GM23248 (cell line): ENCODE measurements at places on chromosomes 5 and 9. TPM values are rescaled to one million over a fixed set of nuclear protein-coding genes. Genes with fewer than 3 reads are reported as not detected.

GRCh38 chr5:32642276-32643002, 57.1 kb downstream of the SUB1 start:
- H3K4me3 ChIP-seq, result peak overlapping the region; percentile 14; the same call in 1 of the 2 replicates
- peak; percentile 42 for DNase-seq
- H3K36me3 ChIP-seq, result no peaks in the 10 kb centered on the region
- peaks cover 15% of the 10 kb centered on the region for H3K4me1 ChIP-seq
- H3K27ac ChIP-seq, result no peak overlapping the region

Gene FGFR4
- not detected in 2 replicates for total RNA-seq

DNA sequence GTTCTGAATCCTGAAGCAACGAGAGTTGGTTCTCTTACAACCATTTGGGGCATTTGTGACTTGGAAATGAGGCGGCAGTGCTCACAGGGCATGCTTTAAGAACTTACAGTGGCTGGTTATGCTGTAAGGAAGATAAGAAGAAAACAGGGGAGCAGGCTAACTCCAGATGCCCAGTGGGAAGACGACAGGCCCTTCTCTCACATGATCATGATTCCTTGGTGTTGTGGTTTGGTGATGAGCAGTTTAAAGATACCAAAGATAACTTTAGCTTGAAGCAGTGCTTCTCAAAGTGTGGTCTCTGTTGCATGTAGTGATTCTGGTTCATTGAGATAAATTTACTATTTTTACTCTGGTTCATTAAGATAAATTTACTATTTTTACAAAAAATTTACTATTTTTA, 2.6 kb upstream of the HABP4 start:
- H3K4me3 ChIP-seq, result no peak overlapping the region
- H3K36me3 ChIP-seq, result no peaks in the 10 kb centered on the region
- H3K27me3 ChIP-seq, result no peaks in the 10 kb centered on the region

GRCh38 chr5:109406719-109407118, 3.1 kb downstream of the PJA2 start:
- no peaks in the 10 kb centered on the region for H3K27me3 ChIP-seq
- peak overlapping the region; percentile 99 for H3K27ac ChIP-seq
- H3K4me3 ChIP-seq, result peak overlapping the region; percentile 100
- peaks cover 33% of the 10 kb centered on the region for H3K4me1 ChIP-seq

GRCh38 chr9:88535226-88536022, 446 bp downstream of the NXNL2 start:
- H3K4me1 ChIP-seq, result peaks cover 4% of the 10 kb centered on the region
- no peak overlapping the region for H3K27ac ChIP-seq
- DNase-seq, result no peak
- no peaks in the 10 kb centered on the region for H3K27me3 ChIP-seq
- H3K36me3 ChIP-seq, result no peaks in the 10 kb centered on the region

Gene CACFD1
- 7.0 and 8.5 TPM in 2 replicates for total RNA-seq

- H3K4me1 ChIP-seq, result no peaks in the 10 kb centered on the region
- H3K4me3 ChIP-seq, result no peak overlapping the region
- H3K27me3 ChIP-seq, result no peaks in the 10 kb centered on the region
- H3K27ac ChIP-seq, result no peak overlapping the region
These were observed 159.5 kb downstream of the GABRG2 start for GRCh38 chr5:162227075-162227474.

Gene DNAI1
- total RNA-seq, result not detected in 2 replicates

GRCh38 chr5:169691471-169691870, 54.4 kb downstream of the DOCK2 start:
- H3K27ac ChIP-seq, result no peak overlapping the region
- H3K4me3 ChIP-seq, result no peak overlapping the region
- peaks cover 12% of the 10 kb centered on the region for H3K4me1 ChIP-seq
- no peaks in the 10 kb centered on the region for H3K27me3 ChIP-seq
- no peaks in the 10 kb centered on the region for H3K36me3 ChIP-seq
